ENCODE measurements at places on chromosomes 2 and 18. TPM values are rescaled to one million over a fixed set of nuclear protein-coding genes. Genes with fewer than 3 reads are reported as not detected.

EMILIN1 gene
- total RNA-seq = 0.10 TPM

UGT1A1 gene
- total RNA-seq = not detected

FAM117B gene
- 2.4 TPM for total RNA-seq

DNAJC5G gene
- total RNA-seq = not detected

VSNL1 gene
- not detected for total RNA-seq

CRYGC gene
- not detected for total RNA-seq

SERPINB13 gene
- not detected for total RNA-seq

C1QL2 gene
- not detected for total RNA-seq

AMER3 gene
- not detected for total RNA-seq

CCDC85A gene
- 14.0 TPM for total RNA-seq

SRD5A2 gene
- not detected for total RNA-seq

GREB1 gene
- 3.4 TPM for total RNA-seq

NEU2 gene
- not detected for total RNA-seq

SERPINB4 gene
- not detected for total RNA-seq

CPO gene
- total RNA-seq = not detected

SUCLG1 gene
- total RNA-seq = 120 TPM

ACSL3 gene
- total RNA-seq = 133 TPM

GFPT1 gene
- total RNA-seq = 31.9 TPM

SP100 gene
- 60.7 TPM for total RNA-seq

POLE4 gene
- total RNA-seq = 27.8 TPM

HRH4 gene
- not detected for total RNA-seq

PNPT1 gene
- 38.8 TPM for total RNA-seq

RBKS gene
- 2.2 TPM for total RNA-seq

CLEC4F gene
- not detected for total RNA-seq

NDUFAF7 gene
- total RNA-seq = 12.0 TPM

SERPINB3 gene
- total RNA-seq = not detected

IL1RL1 gene
- not detected for total RNA-seq

MTCL1 gene
- 39.6 TPM for total RNA-seq

ZEB2 gene
- total RNA-seq = 35.0 TPM

HOXD4 gene
- 3.9 TPM for total RNA-seq

RAB31 gene
- 19.6 TPM for total RNA-seq

All from A172 (cell line).